ENCODE measurements at places on chromosomes 7 and 10.

- DNase-seq = no peak
Observed at GRCh38 chr7:111223802-111224253, 132.9 kb downstream of the LRRN3 start.

GRCh38 chr10:22611425-22612115 lies 102.8 kb downstream of the PIP4K2A start:
- no peak for DNase-seq

- DNase-seq = no peak
Observed at GRCh38 chr7:110153222-110153621, 937.7 kb upstream of the LRRN3 start.

DNA sequence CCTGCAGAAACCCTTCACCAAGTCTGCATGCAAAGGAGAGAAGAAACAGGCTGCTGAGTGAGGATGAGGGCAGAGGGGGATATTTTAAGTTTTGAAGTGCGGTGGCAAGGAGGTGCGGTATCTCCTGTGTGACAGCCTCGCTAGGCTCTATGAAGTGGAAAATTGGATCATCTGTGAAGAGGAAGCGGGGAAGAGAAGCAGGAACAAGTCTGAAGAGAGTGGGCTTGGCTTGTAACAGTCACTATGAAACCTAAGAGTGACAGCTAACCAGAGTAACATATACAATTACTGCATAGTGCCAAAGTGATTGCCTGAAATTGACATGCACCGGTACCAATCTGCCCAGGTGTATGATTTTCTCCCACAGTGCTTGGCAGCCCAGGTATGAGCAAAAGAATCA lies 287.5 kb upstream of the KLF14 start:
- no peak for DNase-seq

- no peak for DNase-seq
Observed at GRCh38 chr10:51180141-51180540, 105.9 kb downstream of the PRKG1 start.

DNA sequence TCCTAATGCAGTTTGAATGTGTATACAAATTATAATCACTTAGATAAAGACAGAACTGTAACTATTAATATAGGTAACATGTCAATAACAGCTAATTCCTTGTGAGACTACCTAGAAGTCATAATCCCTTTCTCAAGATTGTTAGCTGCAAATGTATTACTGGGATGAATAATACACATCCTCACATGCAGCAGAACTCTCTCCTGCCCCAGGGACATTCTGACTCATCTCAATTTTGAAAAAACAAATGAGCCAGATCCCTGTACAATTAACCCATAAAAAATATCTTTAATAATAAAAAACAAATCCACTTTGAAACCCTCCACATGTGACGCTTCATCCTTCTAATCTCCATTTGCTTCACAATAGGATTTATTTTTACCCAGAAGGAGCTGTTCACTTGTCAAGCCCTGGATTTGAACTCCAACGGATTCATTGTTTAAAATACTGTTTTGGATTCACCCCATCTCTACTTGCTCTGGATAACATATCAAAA lies 428.4 kb upstream of the TEX47 start:
- no peak for DNase-seq

DNA sequence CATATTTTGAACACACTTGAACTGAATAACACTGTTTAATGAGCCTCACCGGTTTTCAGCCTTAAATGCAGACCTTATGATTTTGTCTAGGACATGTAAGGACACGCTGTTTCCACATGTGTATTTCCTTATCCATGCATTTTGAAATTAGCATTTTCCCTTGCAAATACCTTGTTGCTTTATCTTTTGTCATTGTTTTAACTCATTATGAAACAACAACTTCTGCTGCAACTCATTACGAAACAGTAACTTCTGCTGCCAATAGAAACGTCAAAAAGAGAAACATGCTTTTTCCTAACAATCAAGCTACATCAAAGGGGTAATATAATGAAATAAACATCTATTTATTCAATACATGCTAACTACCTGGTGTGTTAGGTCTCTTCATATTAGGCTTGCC lies 322.0 kb downstream of the AGMO start:
- no peak for DNase-seq

Data from T-helper 2 cell (primary cell).